CD4-positive, alpha-beta T cell treated with Interferon gamma for 1 hour (primary cell): ENCODE measurements at places on chromosomes 12 and 14.

DNA sequence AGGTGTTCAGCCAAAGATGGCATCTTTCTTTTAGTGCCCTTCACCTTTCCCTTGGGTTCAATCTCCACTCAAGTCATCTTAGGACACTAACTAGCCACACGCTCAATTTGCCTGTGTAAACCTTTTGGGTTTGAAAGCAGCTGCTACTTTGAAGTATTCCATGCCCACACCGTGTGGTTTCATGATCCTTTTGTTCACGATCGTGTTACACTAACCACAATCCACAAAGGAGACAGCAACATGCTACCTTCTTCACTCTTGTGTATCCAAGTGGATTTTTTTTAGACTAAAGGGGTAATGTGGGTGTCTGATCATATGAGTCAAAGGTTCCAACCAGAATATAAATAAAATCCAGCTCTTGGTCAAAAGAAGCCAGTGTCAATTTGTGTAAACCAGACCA, 122.7 kb upstream of the FAR2 start:
- no peak for DNase-seq

- no peak for DNase-seq
Observed at GRCh38 chr12:78951803-78952551, 87.4 kb downstream of the SYT1 start.

DNA sequence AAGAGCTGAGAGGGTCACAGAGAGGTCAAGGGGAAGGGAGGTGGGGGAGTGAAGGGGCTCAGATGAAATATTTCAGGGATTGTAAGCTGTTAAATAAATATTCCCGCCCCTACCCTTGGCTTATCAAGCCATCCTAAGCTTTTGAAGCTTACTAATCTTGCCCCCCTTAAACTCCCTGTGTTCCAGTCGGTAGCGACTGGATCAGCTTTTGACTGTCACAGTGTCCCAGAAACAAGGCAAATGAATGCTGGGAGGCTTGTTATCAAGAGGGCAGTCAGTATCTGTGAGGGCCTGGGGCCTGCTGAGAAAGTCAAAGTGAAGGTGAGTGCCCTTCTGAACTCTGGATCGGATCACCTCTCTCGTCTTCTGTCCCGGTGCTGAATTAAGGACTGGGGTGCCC, 128.1 kb downstream of the DACT1 start:
- no peak for DNase-seq

DNA sequence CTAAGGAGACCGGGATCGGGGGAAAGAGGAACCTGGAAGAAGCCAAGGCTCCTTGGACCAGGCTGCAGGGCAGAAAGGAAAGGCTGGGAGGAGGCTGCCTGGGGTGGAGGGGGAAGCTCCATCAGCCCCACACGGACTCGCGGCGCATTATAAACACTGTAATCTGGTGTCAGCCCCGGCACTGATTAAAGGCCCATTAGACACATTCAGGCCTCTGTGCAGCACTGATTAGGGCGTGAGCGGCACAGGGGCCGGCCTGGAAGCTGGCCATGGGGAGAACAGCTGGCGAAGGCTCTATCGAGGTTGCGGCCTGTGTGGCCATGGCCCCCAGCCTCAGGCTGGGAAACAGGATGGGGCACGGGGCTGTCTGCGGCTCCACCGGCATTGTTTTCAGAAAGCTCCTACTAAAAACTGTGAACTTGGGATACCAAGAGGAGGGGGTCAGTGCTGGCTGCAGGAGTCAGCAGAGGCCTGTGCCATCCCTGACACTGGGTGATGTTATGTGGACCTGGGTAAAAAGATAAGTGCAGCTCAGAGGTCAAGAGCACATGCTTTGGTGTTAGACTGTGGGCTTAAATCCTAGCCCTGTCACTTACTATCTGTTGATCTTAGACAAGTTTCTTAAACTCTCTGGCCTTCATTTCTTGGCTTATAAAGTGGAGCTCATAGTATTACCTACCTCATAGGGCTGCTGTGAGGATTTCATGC, 10.6 kb downstream of the ACVRL1 start:
- no peak for DNase-seq

DNA sequence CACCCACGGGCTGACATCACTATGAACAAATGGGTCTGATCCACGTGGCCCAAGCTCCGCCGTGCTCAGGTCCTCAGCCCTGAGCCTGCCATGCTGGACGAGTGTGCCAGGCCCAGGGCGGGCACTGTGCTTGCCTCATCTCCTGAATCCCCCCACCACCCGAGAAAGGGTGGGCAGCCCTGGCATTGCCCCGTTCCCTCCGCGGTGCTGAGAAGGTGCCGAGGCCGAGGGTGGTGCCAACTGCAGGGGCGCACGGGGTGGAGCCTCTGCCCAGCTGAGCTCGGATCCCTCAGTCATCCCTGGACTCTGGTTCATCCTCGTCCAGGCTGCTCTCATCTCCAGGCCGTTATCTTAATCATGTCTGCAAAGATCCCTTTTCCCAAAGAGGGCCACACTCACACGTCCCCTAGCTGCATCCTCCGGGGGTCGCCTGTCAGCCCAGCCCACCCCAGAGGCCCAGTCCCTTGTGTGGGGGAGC, 60.6 kb downstream of the NOC4L start:
- DNase-seq, result no peak

- DNase-seq, result no peak
Observed at GRCh38 chr14:71244341-71244740, 337.1 kb downstream of the PCNX1 start.

GRCh38 chr12:2264651-2265232, 212.0 kb downstream of the CACNA1C start:
- DNase-seq, result no peak

- no peak for DNase-seq
Observed at GRCh38 chr12:93097417-93097816, 168.3 kb upstream of the EEA1 start.

DNA sequence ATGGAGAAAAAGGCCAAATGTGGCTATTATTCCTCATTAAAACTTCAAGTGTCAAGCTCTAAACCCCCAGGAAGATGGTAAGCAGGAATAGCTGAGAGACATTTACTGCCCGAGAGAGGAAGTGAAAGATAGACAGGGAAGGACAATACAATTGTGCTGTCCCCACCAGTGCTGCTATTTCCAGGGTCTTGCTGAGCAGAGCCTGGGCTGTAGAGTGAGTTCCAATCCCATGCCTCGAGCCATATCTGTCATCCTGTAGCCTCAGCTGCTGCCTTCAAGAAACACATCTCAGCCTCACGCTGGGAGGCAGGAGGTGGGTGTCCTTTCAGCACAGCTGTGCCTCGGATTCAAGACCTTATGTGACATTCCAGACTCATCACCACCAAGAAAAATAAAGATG, 114.0 kb downstream of the RPAP3 start:
- no peak for DNase-seq

DNA sequence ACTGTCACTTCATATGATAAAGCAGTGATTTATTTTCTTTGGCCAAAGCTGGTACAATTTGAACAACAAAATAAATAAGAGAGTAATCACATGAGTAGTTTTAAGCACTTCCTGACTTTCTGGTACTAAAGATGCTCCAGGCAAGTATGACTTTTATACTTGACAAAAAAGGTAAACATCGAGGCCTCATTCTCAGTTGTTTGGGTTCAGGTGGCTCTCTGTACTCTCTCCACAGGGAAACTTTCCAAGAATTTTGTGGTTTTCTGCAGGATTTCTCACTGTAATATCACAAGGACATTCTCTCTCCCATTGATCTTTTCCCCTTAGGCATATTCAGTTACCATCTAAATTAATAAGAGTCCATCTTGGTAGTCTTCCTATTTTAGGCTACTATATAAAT, 26.6 kb upstream of the KCNC2 start:
- no peak for DNase-seq

GRCh38 chr12:61991661-61992060, 268.5 kb upstream of the USP15 start:
- DNase-seq, result no peak

DNA sequence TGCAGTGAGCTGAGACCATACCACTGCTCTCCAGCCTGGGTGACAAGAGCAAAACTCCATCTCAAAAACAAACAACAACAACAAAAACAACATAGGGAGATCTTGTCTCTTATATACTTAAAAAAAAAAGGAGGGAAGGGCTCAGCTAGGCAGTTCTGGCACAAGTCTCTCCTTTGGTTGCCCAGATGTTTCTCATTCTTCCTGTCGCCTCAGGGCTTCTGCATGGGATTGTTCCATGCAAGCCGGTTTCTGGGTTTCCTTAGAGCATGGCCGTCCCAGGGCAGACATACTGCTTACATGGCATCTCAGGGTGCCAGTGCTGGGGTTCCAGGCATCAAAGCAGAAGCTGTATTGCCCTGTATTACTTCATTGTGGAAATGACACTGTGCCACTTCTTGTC, 5.2 kb upstream of the SLC8B1 start:
- DNase-seq, result no peak

DNA sequence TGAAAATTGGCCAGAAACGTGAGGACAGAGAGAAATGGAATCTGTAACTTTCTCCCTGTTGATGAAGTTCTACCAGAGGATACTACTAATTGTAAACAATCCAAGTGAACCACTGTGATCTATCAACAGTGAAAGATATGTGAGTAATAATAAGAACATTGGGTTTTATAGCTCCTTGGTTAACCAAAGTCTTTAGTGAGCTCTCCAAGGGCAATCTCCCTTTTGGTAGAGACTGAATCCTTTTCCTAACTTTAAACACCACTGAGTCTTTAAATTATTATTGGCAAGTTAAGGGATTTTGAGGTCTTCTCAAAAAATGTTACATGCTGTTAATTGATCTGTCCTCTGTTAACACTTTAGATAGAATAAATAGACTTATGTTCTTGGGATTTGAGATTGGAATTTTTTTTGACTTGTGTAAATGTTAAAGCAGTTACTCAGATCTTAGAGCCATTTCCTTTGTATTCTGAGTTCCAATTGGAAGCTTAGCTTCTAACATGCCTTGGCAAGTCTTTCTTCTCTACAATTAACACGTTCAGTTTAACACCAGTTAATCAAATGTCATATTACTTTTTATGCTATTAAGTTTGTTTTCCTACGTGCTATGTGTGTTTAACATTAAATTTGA, 338.2 kb upstream of the DDHD1 start:
- DNase-seq, result no peak

DNA sequence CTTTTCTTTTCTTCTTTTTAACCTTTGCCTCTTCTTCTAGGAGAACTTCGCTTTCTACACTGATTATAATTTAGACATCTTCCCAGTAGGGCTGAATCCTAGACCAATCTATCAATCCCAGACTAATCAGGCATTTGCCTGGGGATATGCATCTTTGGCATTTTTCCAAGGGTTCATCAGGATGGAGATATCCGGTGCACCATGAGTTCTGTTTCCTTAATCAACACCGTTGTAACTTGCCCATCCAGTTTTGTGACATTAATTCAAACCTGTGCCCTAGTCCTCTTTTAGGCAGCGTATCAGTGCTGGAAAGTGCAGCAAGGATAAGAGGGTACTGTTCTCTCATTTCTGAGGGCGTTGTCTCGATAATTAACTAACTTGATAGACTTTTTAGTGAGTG, 617 bp upstream of the MGP start:
- DNase-seq, result no peak

DNA sequence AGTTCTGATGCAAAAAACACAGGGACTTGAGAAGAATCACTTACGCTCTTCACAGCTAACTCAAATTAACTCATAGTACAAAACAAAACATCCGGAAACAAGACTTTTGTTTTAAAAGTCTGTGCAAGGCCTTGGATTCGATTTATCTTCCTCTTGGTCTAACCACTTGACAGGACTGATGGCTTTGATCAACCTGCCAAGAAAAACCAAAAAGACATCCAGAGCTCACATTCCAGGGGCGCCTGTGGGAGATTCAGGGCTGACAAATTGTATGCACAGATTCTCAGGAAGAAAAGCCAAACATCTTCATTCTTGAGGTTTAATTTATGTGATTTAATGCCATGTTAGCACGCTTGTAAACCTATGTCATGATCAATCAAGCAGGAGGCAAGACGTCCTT, 129.1 kb upstream of the TMCC3 start:
- DNase-seq, result no peak

GRCh38 chr14:23559010-23559925, 3.2 kb downstream of the THTPA start:
- DNase-seq, result peak; percentile 55

GRCh38 chr14:93936245-93936644, 9.1 kb downstream of the FAM181A start:
- DNase-seq, result no peak

DNA sequence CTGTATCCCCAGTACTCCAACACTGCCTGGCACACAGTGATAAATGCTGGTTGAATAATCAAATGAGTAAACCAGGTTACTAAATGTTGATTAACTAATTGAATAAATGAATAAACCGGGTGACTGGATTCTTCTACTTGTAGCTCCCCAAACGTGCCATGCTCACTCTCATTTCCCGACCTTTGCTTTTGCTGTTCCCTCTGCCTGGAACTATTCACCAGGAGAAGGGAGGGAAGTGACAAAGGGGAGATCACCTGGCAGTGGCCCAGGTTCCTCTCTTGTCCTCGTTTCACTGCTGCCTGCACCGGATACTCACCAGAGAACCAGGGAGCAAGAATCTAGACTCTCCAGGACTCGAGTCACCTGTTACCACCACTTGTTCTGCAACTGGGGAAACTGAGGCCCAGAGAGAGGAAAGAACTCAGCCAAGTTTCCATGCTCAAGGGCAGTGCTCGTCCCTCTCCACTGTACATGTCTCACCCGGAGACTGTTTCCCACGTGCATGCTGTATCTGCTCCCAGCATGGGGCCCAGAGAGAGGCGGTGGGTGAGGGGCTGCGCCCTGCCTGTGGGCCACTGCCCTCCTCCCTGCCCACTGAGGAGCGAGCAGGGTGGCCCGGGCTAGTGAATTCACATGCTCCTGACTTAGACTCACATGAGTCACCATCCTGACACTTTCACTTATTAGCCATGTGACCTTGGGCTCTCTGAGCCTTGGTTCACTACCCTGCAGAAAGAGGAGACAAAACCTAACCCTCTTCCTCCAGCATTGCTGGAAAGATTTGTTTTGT, 17.7 kb upstream of the POP5 start:
- peak; percentile 9 for DNase-seq
